NCI-H1694 treated with DMSO at 0.1 percent for 48 hours (cell line): ENCODE measurements at places on chromosomes 16 and 17.

- no peak for DNase-seq
Observed at GRCh38 chr17:33369876-33370275, 76.8 kb upstream of the ASIC2 start.

DNA sequence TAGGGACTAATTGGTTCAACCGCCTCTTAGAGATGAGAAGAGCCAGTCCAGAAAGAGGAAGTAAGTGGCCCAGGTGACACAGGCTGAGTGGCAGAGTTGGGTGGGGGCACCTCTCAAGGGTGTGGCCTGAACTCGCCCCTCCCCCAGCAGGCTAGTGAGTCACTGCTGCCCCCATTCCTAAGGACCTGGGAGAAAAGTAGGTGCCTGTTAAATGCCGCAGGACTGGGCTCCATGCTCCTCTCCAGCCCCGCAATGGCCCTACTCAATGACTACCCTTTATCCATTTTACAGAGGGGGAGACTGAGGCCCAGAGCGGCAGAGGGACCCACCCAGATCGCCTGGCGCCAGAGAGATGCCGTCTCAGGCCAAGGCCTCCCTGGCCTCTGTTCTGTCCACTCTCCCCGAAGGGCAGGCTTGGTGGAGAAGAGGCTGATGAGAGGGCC is 8.1 kb downstream of the TMEM235 start:
- no peak for DNase-seq

DNA sequence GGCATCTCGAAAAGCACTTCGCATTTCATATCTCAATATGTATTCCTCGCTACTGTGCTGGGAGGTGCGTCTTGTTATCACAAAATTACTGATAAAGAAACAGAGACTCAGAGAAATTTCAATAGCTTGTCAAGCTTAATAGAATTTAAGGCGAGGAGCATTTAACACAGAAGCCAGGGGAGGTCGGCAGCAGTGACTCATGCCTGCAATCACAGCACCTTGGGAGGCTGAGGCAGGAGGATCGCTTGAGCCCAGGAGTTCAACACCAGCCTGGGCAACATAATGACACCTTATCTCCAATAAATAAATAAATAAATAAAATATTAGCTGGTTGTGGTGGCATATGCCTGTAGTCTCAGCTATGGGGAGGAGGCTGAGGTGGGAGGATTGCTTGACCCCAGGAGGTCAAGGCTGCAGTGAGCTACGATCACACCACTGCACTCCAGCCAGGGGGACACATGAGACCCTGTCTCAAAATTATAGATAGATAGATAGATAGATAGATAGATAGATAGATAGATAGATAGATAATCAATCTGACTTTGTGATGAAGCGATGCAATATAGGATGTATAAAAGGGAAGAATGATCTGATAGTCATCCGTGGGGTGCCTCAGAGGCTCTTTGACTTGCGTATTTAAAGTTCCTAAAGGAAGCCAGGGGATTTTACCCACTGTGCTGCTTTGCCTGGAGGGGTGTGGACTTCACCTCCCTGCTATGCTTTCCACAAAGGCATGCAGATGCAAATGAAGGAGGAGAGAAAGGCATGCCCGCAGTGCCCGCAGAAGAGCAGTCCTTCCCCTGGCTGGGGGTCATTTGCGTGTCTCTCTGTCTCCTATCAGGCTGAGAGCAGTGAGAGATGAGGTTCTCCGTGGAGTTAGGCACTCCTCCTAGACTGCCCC is 15.9 kb upstream of the USP10 start:
- DNase-seq, result no peak

GRCh38 chr16:57801098-57801808 is 1.0 kb downstream of the KIFC3 start:
- no peak for DNase-seq

DNA sequence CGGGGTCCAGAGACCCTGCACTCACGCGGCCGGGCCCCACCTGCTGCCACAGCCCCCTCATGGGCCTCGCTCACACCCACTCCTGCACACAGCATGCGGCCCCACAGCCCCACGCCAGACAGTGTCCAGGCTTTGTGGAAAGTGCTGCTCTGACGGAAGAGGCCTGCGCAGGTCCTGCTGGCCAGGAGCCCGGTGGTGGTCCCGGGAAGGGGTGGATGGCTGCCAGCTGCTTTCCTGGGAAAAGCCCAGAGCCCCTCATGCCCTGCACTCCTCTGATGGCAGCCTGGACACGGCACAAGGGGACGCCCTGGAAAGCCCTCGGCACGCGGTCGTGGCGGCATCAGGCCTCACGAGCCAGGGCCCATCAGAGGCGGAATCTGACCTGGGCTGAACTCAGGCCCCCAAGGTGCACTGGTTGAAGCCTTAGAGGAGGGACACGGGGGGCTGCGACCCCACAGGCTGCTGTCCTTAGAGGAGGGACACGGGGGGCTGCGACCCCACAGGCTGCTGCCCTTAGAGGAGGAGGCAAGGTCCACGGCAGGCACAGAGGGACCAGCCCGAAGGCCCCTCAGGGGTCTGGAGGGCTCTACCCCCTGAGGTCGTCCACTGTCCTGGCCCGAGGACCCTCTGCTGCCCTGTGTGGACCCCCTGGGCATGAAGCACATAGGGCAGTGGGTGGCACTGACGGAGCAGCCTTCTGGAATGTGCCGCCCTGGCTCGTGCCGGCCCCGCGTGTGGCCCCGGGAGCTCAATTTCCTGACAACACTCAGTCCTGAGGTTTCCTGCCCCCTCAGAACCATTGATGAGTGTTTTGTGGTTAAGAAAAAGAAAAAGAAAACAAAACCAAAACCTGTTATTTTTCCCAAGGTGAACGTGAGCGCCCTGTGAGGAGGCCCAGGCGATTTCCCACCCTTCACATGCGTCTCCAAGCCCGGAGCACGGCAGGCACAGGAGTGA is 22.1 kb downstream of the SOX8 start:
- DNase-seq, result no peak

- no peak for DNase-seq
Observed at GRCh38 chr16:28192806-28193529, 18.8 kb downstream of the XPO6 start.

GRCh38 chr17:1605681-1606351 is 22.8 kb downstream of the SLC43A2 start:
- no peak for DNase-seq

DNA sequence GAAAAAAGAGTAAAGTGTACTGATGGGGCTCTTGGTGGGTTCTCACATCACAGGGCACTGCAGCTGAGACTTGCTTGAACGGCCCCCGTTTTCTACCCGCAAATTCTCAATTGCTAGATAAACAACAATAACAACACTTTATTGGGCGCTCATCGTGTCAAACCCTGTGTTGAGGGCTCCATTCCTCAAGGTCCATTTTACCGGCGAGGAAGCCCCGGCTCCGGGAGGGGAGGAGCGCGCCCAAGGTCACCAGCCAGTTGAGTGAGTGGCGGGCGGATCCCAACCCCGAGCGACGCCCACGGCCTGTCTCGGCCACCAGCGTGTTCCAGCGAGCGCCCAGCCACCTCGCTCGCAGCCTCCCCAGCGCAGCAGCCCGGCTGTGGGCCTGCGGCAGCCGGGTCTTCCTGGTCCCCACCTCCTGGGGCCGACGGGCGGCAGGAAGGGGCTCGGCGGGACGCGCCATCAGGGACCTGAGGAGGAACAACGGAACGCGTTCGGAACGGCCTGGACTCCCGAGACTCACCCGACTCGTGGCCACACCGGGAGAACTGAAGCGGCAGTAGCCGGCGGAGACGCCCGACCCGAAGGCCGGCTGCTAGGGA is 373 bp downstream of the CMC2 start:
- no peak for DNase-seq

DNA sequence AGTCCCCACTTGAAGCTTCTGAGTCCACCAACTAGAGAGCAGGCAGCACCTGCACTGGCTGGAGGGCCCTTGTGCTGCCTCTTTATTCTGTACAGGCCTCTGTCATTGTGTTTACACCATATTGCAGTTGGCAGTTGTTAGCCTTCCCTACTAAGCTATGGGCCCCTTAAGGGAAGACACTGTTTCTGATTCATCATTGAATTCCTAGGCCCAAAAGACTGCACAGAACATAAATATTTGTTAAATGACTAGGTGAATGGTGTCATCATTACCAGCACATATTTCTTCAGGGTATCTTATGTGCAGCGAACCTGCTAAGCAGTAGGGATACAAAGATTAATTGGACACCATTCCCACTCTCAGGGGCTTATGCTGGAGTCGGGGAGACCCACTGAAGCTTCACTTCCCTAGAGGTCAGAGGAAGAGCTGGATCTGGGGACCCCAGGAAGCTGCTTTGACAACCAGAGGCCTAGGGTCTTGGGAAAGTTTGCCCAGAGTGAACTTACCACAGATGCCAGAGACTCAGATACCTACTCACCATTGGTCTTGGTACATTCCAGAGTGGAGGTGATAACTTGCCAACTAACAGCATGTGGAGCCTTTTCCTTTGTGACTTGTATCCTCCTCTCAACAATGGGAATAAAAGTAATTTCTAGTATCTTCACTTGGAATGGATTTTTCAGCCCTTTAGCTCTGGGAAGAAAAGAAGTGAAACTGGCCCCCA is 28.7 kb upstream of the DDX52 start:
- DNase-seq, result no peak

- no peak for DNase-seq
Observed at GRCh38 chr16:66859397-66860068, 15.3 kb downstream of the CA7 start.

- DNase-seq, result no peak
Observed at GRCh38 chr17:65551267-65552040, 10.0 kb downstream of the AXIN2 start.

- peak; percentile 81 for DNase-seq
Observed at GRCh38 chr16:84952335-84953189, 58.8 kb downstream of the ZDHHC7 start.

GRCh38 chr16:16857603-16858283 is 478.8 kb downstream of the NPIPA7 start:
- no peak for DNase-seq

DNA sequence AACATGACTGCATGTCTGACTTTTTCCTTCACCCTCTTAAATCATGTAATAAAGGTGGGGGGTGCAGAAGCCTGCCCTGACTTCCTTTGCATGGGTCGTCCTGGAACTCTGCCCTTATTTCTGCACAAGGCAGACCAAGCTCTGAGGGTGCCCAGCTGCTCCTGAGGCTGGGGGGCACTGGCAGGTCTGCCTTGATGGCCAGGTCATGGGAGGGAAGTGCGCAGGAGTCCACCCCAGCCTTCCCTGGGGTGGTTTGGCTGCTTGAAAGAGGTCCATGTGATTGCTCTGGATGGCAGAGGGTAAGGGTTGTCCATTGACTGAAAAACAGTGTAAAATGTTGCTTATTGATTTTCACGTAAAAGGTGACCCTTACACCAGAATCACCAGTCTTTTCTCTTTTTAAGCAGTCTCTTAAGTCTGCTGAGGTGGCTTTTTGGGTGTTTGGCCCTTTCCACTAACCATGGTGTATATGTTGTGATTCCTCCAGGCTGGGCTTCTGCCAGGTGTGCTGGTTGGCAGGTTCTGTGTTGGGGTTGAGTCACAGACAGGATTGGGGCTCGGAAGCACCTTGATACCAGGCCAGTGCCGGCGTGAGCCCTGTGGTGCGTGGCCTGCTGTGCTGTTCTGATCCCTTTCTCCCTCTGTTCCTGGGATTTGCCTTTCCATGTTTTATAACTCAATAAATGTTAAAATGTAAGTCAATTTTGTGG is 19.4 kb downstream of the DHX38 start:
- no peak for DNase-seq

- no peak for DNase-seq
Observed at GRCh38 chr17:27329146-27329805, 35.4 kb downstream of the WSB1 start.

GRCh38 chr17:56125830-56126819 is 27.1 kb upstream of the ANKFN1 start:
- peak; percentile 49 for DNase-seq

GRCh38 chr16:30049871-30050270 is 15.7 kb upstream of the ALDOA start:
- no peak for DNase-seq

- no peak for DNase-seq
Observed at GRCh38 chr16:82641336-82641984, 14.7 kb downstream of the CDH13 start.

DNA sequence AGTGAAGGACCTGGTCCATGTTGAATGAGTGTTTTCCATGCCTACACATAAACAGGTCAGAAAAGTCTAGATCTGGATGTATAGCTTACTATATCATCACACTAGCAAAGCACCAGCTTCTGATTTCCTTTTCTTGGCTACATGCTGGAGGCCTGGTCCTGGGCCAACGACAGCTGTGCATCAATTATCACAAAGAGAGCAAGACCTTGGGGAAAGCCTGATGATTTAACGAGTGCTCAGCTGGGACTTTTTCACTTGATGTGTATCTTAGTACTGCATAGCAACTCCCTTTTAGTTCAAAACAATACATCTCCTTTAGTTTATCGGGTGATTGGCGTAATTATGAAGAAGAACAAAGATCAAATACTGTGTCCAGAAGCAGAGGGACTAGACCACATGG is 358.2 kb downstream of the KIF2B start:
- DNase-seq, result peak; percentile 95

DNA sequence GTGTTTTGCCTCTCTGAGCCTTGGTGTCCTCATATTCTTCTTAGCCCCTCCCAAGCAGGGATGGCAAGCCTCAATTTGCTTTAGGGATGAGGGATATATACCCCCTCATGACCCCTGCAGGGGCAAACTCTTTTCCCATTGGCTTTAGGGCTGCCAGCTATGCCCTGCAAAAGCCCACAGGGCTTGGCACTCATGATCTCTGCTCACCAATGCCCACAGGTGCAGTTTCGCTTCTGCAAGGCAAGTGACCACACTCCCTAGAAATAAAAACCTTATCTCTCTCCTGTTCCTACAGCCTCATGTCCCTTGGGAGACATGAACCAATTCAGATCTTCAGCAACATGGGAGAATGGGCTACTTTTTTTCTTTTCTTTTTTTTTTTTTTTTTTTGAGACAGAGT is 8.8 kb downstream of the BEAN1 start:
- DNase-seq, result no peak

- no peak for DNase-seq
Observed at GRCh38 chr16:80296034-80296433, 244.8 kb upstream of the DYNLRB2 start.

- no peak for DNase-seq
Observed at GRCh38 chr16:89602273-89602951, 11.0 kb upstream of the DPEP1 start.

DNA sequence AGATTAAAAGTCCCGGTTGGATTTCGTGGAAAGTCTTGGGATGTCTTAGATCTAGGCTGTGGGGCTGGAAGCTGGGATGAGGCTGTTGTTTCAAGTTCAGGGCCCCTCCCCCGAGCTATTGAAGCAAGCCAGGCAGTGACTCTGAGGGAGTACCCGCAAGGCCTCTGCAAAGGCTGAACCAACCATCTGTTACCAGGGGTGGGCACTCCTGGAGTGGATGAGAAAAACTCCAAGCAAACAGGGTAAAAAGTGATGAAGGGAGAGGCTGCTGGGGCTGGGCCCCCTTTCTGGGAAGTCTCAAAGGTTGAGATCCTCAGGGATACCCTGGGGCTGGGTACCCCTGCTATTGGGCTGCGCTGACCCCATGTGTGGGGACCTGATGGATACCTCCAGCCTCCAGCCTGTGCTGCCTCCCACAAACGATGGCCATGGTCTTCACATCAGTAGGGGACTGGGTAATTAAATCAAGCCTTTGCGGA is 82.4 kb upstream of the KIFC3 start:
- DNase-seq, result no peak

- DNase-seq, result no peak
Observed at GRCh38 chr16:85984231-85984880, 85.4 kb downstream of the IRF8 start.
